ENCODE measurements at places on chromosomes 11 and 22. TPM values are rescaled to one million over a fixed set of nuclear protein-coding genes. Genes with fewer than 3 reads are reported as not detected.

GRCh38 chr11:70477176-70477575 lies 78.8 kb downstream of the CTTN start:
- no peak for DNase-seq

Gene PARVA
- total RNA-seq = 36.7 TPM

- no peak for DNase-seq
Observed at GRCh38 chr11:68349461-68350249, 37.3 kb downstream of the LRP5 start.

Gene TH
- 0.20 TPM for total RNA-seq

DNA sequence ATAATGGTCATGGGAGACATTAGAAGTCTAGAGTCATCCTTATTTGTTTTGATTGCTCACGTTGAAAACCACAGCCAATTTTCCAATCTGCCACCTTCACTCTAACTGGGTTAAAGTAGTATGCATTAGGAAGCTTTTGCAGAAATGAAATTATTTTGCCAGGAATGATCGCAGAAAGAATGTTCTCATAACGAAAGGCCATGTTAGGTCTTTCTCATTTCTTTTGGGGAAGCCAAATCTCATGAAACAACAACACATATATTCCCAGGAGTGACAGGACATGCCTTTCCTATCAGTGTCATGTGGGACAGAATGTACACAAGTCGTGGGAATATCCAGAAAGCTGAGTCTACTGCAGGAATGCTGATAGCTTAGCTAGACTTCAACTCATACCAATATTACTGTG lies 386.3 kb downstream of the AASDHPPT start:
- no peak for DNase-seq

Gene RTN4R
- total RNA-seq = 2.7 TPM

DNA sequence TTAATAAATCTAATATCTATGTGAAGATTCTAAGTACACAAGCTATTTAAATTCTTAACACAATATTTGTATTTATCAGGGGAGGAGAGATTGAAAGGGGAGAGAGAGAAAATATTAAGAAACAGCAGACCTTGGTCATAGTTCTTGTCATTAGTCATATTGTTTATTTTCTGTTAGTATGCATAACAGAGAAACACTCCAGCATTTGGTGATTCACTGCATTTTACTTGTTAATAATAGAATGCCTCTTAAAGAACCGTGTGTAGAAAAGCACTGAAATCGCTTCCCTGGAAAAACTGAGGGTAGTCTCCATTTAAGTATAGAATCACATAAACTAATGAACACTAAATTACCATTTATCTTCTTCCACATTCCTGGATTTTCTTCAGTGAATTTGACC lies 122.7 kb upstream of the TRPC6 start:
- peak; percentile 51 for DNase-seq

GRCh38 chr11:131932584-131933325 lies 562.3 kb downstream of the NTM start:
- DNase-seq = no peak

- peak; percentile 71 for DNase-seq
Observed at GRCh38 chr11:6353367-6353987, 33.2 kb upstream of the CAVIN3 start.

Gene C11orf52
- total RNA-seq = 1.3 TPM

Gene PHF21B
- total RNA-seq = 0.66 TPM

GRCh38 chr11:87137711-87138110 lies 100.0 kb downstream of the TMEM135 start:
- no peak for DNase-seq

DNA sequence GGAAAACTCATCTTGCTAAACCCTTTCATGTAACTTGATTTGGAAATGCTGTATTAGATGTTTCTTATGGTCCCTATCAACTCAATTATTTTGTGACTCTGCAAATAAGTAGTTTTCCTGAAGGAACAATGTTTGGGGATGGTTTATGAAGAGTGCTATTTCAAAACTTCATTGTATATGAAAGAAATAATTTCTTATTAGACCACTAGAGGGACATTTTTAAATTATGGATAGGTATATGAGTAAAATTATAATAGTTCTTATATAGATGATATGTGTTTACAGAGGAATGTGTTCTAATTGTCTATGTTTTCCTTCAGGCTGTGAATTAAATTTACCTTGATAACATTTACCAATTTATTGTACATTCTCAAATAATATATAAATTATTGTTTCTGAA lies 509.4 kb upstream of the RAG2 start:
- DNase-seq = no peak

GRCh38 chr22:24763872-24764485 lies 10.5 kb downstream of the PIWIL3 start:
- DNase-seq = no peak

Gene BIK
- total RNA-seq = 10.0 TPM

Gene LRRC74B
- total RNA-seq = not detected

GRCh38 chr22:28609921-28610320 lies 69.7 kb downstream of the TTC28 start:
- no peak for DNase-seq

Gene SERPIND1
- not detected for total RNA-seq

Gene MS4A5
- total RNA-seq = not detected

All from MCF 10A (cell line).